Iris pigment epithelial cell (primary cell): ENCODE measurements at places on chromosomes 3 and 15.

DNA sequence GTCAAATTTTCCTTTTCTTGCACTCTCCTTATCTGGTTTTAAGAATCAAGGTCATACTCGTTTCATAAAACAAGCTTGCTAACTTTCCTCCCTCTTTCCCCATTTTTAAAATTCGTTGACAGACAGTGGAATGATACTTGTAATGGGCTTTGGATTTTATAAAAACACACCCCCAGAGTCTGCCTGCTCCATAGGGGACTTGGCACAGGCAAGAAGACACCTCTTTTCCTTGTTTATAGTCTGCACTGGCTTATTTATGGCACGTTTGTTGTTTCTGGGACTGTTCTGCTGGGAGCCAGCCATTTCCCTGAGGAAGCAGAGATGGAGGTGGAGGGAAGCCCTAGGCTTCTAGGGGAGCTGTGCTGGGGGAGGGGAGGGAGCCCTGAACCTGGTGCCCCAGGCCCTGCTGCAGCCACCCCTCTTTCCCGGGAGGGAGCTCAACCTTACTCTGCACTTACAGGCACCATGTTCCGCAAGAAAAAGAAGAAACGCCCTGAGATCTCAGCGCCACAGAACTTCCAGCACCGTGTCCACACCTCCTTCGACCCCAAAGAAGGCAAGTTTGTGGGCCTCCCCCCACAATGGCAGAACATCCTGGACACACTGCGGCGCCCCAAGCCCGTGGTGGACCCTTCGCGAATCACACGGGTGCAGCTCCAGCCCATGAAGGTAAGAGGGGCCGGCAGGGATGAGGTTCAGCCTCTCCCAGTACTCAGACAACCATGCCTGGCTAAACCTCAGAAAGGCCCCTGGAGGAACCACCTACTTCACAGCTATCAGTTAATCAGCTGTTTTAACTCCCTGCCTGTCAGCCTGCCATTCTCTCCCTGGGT lies 18.3 kb downstream of the ANKRD63 start:
- no peak for DNase-seq

GRCh38 chr3:30161375-30161774 lies 445.0 kb upstream of the TGFBR2 start:
- peak; percentile 95 for DNase-seq

GRCh38 chr15:59866642-59867041 lies 137.5 kb upstream of the FOXB1 start:
- no peak for DNase-seq

- DNase-seq, result no peak
Measured at GRCh38 chr15:88605189-88606069, 15.7 kb upstream of the AEN start.

- no peak for DNase-seq
Measured at GRCh38 chr15:69636169-69636915, 183.7 kb downstream of the RPLP1 start.
